Mucosa of gallbladder (tissue), 1 donor: ENCODE measurements at places on chromosomes 6 and 20.

- DNase-seq = no peak
Measured at GRCh38 chr6:82968708-82969107, 96.9 kb downstream of the UBE3D start.

DNA sequence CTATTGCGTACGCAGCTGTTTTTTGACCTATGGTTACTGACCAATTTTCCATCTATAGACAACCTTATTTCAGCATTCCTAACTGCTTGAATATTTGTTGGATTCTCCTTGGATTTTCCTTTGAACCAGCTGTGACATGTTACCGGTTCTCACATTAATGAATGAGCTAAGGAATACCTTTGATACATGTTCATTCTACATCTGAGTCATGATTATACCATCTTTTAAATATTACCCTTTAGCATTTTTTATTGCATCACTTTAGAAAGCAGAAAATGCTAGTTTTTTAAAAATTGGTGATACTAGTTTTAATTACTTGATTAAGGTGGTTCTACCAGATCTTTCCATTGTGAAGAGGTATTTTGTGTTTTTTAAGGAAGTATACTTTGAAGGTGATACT, 1.9 kb upstream of the IGF2R start:
- no peak for DNase-seq

DNA sequence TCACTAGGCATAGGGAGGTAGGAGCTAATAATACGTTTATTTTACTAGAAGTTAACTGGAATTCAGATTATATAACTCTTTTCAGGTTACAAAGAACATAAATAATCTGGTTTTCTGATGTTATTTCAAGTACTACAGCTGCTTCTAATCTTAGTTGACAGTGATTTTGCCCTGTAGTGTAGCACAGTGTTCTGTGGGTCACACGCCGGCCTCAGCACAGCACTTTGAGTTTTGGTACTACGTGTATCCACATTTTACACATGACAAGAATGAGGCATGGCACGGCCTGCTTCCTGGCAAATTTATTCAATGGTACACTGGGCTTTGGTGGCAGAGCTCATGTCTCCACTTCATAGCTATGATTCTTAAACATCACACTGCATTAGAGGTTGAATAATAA, 1.1 kb downstream of the HFE start:
- DNase-seq = no peak

DNA sequence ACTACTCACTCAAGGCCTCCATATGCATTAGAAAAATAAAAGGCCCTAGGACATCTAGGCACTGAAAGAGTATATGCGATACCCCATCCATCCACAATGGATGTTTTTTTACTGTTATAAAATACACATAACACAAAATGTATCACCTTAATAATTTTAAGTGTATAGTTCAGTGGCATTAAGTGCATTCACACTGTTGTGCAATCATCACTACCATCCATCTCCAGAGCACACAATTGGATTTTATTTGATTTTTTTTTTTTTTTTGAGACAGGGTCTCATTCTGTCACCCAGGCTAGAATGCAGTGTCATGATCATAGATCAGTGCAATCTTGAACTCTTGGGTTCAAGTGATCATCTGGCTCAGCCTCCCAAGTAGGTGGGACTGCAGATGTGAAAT, 2.8 kb downstream of the MDC1 start:
- no peak for DNase-seq

DNA sequence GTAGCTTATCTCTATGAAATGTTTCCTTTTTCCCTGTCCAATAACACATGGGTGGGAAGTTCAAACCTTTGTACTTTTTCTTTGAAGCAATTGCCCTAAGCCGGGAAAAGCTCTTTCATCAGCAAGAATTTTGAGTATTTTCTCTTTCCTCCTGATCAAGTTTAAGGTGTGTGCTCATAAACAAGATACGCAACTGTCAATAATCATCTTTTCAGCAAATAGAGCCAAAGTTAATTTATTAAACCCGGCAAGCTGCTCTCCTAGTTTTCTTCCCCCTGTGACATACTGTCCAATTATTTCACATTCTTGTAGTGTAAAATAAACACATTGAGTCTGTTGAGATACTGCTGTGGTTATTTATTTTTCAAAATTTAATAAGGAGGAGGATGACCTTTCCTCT, 194.4 kb downstream of the EDN1 start:
- no peak for DNase-seq
